Epithelial cell of proximal tubule (primary cell): ENCODE measurements at places on chromosomes 3 and 15. TPM values are rescaled to one million over a fixed set of nuclear protein-coding genes. Genes with fewer than 3 reads are reported as not detected.

- DNase-seq: no peak
Observed at GRCh38 chr3:60884005-60884404, 367.2 kb downstream of the FHIT start.

GRCh38 chr3:101458387-101458786, 54.6 kb downstream of the SENP7 start:
- no peak for DNase-seq

- DNase-seq: no peak
Observed at GRCh38 chr15:83365370-83365938, 81.0 kb upstream of the BNC1 start.

GRCh38 chr3:149900322-149900721, 70.4 kb downstream of the PFN2 start:
- DNase-seq: no peak

GRCh38 chr15:55588070-55588814, at the start of gene PYGO1:
Gene PYGO1, minus strand, starts transcription at chr15:55588345. Its CDS starts 462 bp downstream, at chr15:55587883.
- DNase-seq: no peak

DNA sequence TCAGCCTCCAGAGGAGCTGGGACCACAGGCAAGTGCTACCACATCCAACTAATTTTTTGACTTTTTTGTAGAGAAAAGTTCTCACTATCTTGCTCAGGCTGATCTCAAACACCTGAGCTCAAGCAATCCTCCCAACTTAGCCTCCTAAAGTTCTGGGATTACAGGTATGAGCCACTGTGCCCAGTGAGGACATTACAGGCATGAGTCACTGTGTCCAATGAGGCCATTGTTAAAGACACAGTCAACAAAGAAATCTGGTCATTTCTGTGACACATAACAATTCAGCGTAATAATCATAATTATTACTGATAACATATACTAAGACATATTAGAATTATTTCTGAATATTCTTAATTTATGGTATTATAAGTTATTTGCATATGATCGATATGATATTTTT, 463.4 kb upstream of the NDN start:
- DNase-seq: no peak

DNA sequence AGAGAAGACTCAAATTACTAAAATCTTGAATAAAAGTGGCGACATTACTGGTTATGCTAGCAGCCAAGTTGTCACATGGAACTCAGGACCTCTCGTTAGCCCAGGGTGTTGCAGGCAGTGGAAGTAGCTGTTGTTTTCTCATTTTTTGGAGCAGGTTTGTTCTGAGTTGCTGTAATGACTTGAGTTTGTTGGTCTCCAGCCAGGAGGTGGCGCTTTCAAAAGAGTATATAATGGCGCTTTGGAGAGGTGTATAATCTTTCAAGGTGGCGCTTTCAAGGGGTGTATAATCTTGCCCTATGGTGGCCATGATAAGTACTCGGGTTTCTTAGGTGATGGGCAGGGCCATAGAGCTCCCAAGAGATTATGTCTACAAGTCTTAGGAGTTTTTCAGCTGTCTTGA, 632.7 kb downstream of the NTRK3 start:
- no peak for DNase-seq

DNA sequence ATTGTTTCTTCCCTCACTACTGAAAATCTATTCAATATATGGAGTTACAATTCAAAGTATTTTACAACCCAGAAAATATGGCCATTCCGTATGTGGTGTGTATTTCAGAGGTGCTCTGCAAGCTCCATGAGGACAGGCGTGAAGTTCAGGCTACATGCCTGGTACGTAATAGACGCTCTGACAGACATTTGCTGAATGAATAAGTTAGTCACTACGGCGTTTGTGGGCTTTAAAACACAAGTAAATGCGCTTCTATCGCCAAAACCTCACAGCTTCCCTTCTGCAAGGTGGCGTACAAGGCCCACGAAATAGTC, 701 bp upstream of the TIPARP start:
- no peak for DNase-seq

- no peak for DNase-seq
Observed at GRCh38 chr15:101550124-101550523, 60.6 kb upstream of the PCSK6 start.

Gene SERPINI2
- total RNA-seq: not detected in 2 replicates

- no peak for DNase-seq
Observed at GRCh38 chr3:126927846-126928245, 55.1 kb upstream of the PLXNA1 start.

Gene AHSG
- not detected in 2 replicates for total RNA-seq

- no peak for DNase-seq
Observed at GRCh38 chr15:62521396-62521795, 356.3 kb upstream of the C2CD4B start.

GRCh38 chr3:15531346-15531745, 9.8 kb upstream of the COLQ start:
- no peak for DNase-seq

Gene BCL2A1
- 1.2 and 3.5 TPM in 2 replicates for total RNA-seq

DNA sequence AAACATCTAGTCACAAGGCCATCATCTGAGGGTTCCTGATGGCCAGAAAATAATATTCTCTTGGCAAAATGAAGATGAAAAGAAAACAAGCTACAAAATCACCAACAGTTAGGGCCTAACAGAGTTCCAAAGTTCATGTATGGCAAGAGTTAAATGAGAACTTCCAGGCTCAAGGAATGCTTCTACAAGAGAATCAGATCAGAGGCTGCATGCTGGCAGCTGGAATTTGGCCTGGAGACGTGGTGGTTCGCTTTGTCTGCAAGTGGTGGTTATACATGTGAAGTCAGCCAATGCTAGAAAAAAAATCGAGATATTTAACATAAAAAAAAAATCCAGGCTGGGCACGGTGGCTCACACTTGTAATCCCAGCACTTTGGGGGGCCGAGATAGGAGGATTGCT, 5.6 kb downstream of the SIAH2 start:
- no peak for DNase-seq

DNA sequence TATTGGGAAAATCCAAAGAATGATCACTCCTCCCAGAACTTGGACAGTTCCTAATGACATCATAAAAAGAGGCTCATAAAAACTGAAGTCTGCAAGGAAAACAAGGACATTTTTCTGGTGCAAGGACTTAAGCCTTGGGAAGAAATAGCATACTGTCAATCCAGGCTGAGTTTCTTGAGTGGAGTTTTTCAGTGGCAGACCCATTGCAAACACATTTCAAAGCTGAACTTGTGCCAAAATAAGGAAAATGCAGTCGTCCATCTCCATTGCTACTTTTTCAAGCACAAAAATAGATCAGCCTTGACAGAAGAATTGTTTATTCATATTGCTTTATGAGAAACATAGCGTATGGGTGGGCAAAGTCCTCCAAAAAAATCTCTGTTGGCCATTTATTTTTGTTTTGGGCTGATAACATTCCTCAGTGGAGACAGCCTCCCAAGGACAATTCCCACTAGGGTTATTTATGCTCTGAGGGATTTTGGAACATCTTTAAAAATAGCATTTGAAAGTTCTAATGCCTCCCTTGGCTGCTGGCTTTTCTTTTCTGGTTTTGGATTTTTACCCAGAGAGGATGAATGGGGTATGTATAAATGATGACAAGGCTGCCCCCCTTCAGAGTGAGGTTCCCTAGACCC, 220.0 kb downstream of the CADPS start:
- DNase-seq: no peak

DNA sequence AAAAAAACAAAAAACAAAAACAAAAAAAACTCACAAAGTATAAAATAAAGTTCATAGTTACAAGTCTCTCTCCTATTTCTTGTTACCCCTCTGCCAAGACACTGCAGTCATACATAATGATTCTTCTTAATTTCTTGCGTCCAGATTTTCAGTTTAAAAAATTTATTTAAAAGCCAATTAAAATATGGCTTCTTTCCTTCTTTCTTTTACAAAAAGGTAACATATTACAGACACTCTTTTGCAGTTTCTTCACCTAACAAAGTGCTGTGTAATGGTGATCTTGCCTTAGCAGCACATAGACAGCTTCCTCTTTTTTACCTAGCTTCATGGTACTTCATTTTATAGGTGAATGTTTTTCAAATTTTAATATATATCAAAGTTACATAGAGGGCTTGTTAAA, 136.1 kb upstream of the SGO1 start:
- no peak for DNase-seq

DNA sequence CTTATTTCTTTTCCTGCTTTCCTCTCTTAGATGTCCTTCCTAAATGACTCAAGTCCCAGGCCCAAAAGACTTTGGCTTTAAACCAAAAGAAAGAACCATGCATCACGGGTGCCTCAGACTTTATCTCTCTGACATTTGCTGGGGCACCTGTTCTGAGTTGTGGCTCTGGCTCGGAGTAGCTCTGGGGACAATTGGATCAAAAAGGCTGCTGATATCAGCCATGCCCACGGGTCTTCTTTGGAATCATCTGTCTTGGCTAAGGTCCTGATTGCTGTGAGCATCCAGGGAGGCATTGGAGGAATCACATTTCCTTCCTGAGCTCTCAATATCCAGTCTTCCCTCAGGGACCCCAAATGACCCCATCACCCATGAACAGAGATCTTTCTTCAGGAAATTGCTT, 59.9 kb downstream of the CLSTN2 start:
- DNase-seq: no peak

- DNase-seq: no peak
Observed at GRCh38 chr3:120645083-120645845, 36.8 kb downstream of the HGD start.

DNA sequence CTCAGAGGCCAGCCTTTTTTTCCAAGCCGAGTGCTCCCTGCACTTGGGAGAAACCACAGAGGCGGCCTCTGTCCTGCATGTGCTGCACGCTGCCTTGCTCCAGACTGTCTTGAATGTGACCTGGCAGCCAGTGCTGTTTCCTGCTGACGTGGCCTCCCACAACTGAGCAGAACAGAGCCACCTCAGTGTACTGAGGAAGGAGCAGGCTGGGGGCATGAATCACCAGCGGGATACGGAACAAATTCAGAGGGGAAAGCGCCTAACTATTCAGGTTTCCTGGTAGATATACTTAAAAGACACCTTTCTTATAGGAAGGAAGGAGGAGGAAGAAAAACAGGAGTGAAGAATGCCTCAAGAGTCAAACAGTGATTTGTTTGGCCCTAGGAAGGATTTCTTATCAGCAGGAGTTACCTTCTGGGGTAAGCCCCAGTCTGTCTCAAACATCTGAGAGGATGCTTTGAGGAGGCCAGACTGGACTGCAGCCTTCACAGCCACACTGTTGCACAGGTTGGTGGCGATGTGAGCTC, 114.0 kb downstream of the FNDC3B start:
- DNase-seq: no peak

DNA sequence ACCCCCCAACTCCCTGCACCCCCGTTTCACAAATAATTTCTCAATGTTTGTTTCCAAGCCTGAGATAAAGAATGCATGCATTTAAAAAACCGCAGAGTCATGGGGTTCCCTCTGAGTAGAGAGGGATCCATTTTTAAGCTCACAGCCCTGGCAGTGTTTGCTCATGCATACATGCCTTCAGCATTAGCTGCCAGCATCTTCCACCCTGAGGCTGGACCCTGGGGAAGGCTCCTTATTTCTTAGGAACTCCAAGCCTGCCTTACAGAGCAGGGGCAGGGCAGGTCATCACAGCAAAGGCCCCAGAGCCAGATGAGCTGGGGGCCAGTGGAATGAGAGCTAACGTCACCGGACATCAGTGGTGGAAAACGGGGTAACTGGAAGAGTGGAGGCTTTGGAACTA, 31.3 kb downstream of the TLE3 start:
- DNase-seq: no peak

DNA sequence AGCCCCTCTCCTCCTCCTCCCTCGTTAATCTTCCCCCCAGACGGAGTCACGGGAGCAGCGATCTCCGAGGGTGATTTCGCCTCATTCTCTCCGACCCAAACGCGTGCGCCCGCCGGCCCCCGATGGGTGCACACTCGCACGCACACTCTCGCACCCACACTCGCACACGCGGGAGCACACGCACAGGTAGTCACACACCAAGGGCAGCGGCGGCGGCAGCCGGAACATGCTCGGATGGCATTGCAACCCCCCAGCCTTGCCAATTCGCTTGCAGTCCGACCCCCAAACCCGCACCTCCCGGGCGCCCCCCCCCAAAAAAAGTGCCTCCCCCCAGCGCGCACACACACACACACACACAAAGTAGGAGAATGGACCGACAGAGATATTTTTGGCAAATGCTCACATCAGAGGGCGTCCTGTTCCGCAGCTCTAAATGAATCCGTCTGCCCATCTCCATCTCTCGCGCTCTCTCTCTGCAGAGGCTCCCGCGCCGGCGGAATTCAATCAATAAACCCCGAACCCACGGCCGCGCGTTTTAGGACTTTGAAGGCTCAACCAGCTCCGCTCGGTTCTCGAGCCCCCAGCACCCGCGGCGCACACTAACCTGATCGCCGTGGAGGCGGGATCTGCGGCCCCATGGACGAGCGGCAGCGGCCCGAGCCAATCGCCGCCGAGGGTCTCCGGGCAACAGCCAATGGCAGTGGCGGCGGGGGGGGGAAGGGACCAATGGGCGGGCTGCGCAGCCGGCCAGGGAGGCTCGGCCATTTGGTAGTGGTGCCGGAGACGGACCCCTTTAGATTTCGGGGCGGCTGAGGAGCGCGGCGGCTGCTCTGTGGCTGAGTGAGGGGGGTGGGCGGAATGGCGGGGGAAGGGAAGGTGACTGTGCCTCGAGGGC, at the start of gene ANP32A:
Gene ANP32A, minus strand, starts transcription at position 601 of the 895 bp plus-strand sequence. Its CDS starts 144 bp downstream, at position 457.
- DNase-seq: no peak

Gene ANKRD63
- total RNA-seq: 0.22 TPM in 1 of 2 replicates, not detected in the other

DNA sequence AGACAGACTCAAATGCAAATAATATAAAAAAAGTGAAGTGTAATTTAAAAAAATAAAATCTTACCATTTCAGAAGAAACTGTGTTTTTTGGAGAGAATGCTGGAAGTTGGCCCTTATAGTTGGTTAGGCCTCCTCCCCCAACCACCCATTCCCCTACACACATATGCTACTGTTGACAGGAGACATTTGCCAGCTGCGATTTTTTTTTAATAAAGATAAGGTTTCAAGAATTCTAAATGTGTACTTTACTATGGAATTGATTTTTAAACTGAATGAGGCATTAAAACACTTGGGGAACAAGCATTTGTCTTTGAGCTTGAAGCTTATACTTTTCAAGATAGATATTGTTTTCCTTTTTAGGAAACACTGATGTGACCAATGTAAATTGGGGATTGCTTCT, 4.4 kb upstream of the SSR3 start:
- no peak for DNase-seq

Gene ARL14
- 0.87 TPM in 1 of 2 replicates, not detected in the other for total RNA-seq

GRCh38 chr3:9107738-9108137, 141.7 kb downstream of the SRGAP3 start:
- DNase-seq: no peak

Gene GOLGA6L10
- 0.65 and 1.2 TPM in 2 replicates for total RNA-seq

GRCh38 chr15:41671656-41672648, 11.7 kb downstream of the MGA start:
- no peak for DNase-seq

DNA sequence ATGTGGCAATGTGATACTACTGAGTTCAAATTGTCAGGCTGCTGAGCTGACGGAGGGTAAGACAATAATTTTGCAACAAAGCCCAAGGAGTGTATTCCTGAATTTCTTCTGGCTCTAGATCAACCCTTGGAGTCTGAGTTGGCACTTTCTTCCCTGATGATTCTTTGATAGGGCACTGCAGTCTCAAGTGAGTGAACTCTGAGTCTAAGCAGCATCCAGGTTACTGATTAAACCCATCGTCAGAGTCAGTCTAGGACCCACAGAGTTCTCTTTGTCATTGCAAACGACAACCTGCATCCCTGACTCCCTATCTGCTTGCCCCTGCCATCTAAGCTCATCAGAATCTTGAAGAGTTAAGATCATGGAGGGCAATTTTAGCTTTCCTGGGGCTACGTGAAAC, 58.6 kb downstream of the MME start:
- DNase-seq: peak; percentile 60

Gene DAZL
- not detected in 2 replicates for total RNA-seq
